ENCODE measurements at places on chromosomes 2 and 18. TPM values are rescaled to one million over a fixed set of nuclear protein-coding genes. Genes with fewer than 3 reads are reported as not detected.

DNA sequence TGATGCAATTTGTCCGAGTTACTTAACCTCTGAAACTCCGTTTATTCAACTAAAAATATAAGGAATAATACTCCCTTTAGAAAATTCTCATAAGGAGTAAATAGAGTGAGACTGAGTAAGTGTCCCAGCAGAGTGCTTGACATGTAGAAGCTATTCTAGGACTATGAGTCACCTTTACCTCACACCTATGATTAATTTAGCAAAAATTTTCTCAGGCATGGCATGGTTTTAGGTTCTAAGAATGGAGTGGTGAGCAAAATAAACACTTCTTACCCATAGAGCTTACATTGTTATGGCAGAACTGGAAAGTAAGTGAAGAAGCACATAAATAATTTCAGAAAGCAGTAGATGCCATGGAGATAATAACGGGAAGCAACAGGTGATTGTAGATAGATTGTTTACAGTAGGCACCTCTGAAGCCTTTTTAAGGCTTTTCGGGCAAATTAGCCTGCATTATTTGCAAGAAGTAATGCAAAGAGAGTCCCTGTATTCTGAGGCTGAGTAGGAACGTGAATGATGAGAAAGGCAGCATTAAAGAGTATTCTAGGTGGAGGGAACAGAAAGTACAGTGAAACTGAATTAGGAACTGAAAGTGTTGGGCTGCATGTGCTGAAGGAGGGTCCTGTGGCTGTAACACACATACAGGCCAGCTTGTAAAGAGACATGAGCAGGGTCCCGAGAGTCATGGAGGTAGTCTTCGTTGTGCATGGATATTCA, 209.2 kb downstream of the ZNF407 start:
- DNase-seq: peak; percentile 93

DNA sequence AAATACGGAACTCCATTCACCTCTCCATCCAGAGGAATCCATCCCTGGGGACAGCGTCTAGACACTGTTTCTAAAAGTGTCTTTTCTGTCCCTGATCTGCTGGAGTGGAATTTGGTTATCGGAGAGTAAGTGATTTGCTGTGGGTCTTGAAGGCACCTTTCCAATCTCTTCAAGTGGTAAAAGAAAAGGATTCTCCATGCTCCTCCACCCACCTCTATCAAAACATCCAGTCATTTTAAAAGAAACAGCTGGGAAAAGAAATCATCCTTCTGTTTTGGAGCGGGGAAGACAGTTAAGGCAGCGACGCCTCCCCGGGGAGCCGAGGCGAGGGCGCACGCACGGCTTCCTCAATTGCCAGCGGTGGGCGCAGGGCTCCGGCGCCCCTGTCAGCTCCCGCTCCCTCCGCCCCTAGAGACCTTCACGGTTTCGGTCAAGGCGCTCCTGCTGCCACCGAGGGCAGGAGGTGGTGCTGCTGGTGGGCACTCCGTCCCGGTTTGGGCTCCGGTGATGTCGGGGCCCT, 547 bp downstream of the SLC35F5 start:
- DNase-seq: no peak

DNA sequence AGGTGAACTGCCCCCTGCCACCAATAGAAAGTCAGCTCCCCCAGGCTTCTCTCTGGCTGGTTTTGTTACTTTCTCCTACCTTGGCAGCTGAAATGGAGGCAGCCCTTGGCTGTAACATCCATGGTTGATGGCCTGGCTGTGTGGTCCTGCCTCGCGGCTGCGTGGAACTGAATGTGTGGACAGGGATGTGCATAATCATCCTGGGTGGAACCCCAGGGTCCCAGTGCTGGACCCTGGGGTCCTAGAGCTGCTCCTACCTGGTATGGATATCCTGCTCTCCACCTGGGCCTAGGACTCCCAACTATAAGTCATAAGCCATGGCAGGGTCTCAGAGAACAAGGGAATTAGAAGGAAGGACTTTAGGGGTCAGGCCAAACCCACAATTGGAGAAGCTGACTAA, 93.5 kb downstream of the CAPN13 start:
- DNase-seq: no peak

DNA sequence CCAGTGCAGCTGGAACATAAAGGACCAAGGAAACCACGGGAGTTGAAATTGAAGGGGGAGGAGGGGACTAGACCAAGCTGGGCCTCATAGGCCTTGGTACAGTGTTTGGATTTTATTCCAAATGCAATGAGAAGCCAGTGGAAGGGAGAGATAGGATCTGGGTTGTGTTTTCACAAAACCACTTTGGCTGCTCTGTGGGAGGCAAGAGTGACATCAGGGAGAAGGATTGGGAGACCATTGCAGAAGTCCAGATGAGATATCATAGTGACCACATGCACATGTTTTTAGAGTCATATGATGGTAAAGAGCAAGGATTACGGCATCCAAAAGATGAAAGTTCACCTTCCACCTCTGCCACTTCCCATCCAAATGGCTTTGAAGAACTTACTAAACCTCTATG, 210.2 kb downstream of the PAX3 start:
- DNase-seq: no peak

DNA sequence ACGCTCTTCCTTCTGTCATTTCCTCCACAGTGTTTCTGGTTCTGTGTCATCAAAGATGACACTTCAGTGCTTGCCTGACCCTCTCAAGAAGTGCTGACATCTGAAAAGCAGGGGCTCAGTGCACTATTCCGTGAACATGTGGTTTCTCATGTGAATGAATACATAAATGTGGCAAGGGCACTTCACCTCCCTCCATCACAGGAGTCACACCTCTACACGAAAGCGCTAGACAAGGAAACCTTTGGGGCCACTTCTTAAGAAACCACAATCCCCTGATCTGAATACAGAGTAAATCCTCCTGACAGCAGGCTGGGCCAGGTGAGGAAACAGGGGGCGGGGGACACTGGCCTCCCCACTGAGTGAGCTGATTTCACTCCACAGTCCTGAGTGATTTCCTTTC, 145.8 kb upstream of the ACAA2 start:
- DNase-seq: no peak

IL18RAP gene
- under 0.01 TPM for total RNA-seq

CHAC2 gene
- total RNA-seq: 1.3 TPM

SEPTIN2 gene
- total RNA-seq: 403 TPM

BUB1 gene
- 3.9 TPM for total RNA-seq

All from fibroblast of lung (primary cell).